Naive B cell (primary cell): ENCODE measurements at places on chromosomes 5 and 9. TPM values are rescaled to one million over a fixed set of nuclear protein-coding genes. Genes with fewer than 3 reads are reported as not detected.

PCDHB12 gene
- polyA plus RNA-seq = not detected

SHROOM1 gene
- not detected for polyA plus RNA-seq

GRCh38 chr5:92641031-92641962, 939.7 kb downstream of the NR2F1-AS1 start:
- H3K4me3 ChIP-seq = no peak overlapping the region
- H3K27ac ChIP-seq = no peak overlapping the region
- H3K27me3 ChIP-seq = no peaks in the 10 kb centered on the region
- H3K4me1 ChIP-seq = no peaks in the 10 kb centered on the region
- no peak for DNase-seq
- H3K36me3 ChIP-seq = no peaks in the 10 kb centered on the region

- DNase-seq = no peak
- no peaks in the 10 kb centered on the region for H3K36me3 ChIP-seq
- no peak overlapping the region for H3K4me3 ChIP-seq
- H3K27me3 ChIP-seq = no peaks in the 10 kb centered on the region
- H3K4me1 ChIP-seq = peaks cover 4% of the 10 kb centered on the region
- no peak overlapping the region for H3K27ac ChIP-seq
Measured at GRCh38 chr5:149796030-149796429, 65.9 kb downstream of the PPARGC1B start.

DNA sequence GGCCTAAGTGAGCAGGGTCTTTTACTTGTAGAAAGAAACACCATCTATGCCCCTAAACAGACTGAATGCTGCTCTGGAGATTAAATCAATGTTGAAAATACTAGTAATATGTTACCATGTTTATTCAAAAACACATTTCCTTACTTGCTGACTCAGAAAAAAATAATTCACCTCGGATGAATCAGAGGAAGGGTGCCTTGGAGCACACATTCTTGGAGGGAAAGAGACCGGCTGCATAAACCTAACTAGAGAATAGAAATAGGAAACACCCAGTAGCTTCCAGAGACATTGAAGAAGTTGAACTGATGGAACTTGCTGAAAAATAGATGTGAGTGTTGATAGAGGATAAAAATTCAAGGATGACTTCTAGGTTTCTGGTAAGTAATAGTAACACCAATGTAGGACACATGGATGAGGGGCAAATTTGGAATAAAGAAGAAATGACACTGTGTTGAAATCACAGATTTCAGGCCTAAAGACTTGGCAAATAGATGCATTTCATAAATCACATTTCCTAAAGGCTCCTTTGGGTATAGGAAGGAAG, 76.9 kb upstream of the MINAR2 start:
- H3K36me3 ChIP-seq = no peaks in the 10 kb centered on the region
- H3K4me3 ChIP-seq = no peak overlapping the region
- no peak for DNase-seq
- no peaks in the 10 kb centered on the region for H3K27me3 ChIP-seq
- no peak overlapping the region for H3K27ac ChIP-seq
